Activated CD4-positive, alpha-beta T cell treated with anti-CD3 and anti-CD28 coated beads, Interleukin-2, amount 50 U/mL, for 48 hours (primary cell): ENCODE measurements at places on chromosomes 7 and 10.

DNA sequence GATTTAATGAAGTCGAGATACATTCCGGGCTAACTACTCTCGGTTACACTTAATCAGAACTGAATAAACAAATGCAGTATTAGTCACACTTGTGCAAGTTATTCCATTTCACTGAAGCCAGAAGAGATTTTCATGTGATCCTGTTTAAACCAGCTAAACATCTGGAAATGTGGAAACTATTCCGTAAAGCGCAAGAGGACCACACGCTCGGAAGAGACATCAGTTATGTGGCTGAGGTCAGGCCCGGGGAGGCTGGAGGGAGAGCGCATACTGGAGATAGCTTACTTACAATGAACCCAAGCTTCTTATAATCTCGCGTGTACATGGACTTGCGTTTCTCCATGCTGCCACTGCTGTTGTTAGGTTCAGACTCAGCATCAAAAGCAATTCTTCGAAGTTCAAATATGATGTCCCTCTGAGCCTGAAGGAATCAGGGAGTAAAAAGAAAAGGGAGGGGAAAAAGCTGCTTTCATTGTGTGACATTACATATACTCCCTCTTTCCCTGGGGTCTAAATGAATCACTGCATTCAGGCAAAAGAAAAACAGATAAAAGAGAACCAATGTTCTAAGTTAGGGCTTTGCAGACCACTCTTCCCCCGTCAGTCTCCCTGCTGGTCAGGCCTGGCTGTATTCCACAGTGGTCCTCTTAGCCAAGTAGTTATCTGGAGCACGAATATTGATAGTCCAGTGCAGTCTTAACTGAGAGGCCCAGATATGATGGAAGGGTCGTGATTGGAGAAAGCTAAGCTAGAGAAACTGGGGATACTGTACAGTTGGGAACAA is 237.4 kb downstream of the ELMO1 start:
- no peak for DNase-seq

GRCh38 chr10:35434533-35434932 is 98.2 kb downstream of the CCNY start:
- DNase-seq = no peak

GRCh38 chr7:49479936-49480544 is 293.4 kb upstream of the VWC2 start:
- DNase-seq = no peak

DNA sequence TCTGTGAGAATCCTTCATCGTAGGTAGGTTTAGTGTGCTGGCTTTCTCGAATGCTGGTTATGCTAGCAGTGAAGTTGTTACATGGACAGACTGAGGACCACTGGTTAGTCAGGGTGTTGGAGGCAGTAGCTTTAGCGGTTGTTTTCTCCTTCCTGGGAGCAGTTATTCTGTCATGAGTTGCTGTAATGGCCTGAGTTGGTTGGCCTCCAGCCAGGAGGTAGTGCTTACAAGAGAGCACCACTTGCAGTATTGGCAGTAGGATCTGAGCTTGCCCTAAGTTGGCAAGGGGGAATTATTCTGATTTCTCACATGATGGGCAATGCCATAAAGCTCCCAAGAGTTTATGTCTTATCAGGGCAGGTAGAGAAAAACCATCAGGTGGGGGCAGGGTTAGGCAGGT is 58.0 kb downstream of the IPMK start:
- DNase-seq = no peak

- DNase-seq = peak; percentile 79
Observed at GRCh38 chr7:149147072-149147751, at the start of gene ZNF398. Gene ZNF398, plus strand, starts transcription at chr7:149147453. Its CDS starts 290 bp downstream, at chr7:149147743.

- DNase-seq = no peak
Observed at GRCh38 chr10:18735711-18736110, 76.5 kb downstream of the ARL5B start.

DNA sequence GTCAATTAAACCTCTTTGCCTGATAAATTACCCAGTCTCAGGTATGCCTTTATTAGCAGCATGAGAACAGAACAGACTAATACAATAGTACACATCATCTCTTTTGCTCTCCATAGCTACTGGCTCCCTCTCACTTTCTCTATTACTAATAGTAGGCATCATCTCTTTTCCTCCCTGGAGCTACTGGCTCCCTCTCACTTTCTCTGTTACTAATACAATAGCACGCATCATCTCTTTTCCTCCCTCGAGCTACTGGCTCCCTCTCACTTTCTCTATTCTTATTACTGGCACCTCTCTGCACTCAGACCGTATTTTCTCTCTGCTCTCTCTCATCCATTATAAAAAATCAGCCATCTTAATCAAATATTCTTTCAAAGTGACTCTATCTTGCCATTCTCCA is 37.1 kb downstream of the SLC25A13 start:
- DNase-seq = no peak

DNA sequence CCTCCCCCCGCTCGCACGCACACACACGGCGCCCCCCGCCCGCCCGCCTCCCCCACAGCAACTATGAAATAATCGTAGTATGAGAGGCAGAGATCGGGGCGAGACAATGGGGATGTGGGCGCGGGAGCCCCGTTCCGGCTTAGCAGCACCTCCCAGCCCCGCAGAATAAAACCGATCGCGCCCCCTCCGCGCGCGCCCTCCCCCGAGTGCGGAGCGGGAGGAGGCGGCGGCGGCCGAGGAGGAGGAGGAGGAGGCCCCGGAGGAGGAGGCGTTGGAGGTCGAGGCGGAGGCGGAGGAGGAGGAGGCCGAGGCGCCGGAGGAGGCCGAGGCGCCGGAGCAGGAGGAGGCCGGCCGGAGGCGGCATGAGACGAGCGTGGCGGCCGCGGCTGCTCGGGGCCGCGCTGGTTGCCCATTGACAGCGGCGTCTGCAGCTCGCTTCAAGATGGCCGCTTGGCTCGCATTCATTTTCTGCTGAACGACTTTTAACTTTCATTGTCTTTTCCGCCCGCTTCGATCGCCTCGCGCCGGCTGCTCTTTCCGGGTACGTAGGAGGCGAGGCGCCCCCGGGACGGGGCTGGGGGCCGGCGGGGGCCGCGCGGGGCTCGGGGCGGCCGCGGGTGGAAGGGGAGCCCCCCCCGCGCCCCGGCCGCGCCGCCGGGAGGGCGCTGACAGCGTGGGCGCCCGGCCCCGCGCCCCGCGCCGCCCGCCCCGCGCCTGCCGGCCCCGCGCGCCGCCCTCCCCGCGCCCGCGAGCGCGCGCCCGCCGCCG is 441 bp downstream of the BMI1 start:
- DNase-seq = peak; percentile 66

GRCh38 chr7:2583798-2584580 is 25.2 kb downstream of the IQCE start:
- no peak for DNase-seq

GRCh38 chr10:112429147-112429546 is 17.6 kb downstream of the ZDHHC6 start:
- no peak for DNase-seq

- DNase-seq = no peak
Observed at GRCh38 chr7:50558294-50559053, 6.7 kb downstream of the DDC start.

DNA sequence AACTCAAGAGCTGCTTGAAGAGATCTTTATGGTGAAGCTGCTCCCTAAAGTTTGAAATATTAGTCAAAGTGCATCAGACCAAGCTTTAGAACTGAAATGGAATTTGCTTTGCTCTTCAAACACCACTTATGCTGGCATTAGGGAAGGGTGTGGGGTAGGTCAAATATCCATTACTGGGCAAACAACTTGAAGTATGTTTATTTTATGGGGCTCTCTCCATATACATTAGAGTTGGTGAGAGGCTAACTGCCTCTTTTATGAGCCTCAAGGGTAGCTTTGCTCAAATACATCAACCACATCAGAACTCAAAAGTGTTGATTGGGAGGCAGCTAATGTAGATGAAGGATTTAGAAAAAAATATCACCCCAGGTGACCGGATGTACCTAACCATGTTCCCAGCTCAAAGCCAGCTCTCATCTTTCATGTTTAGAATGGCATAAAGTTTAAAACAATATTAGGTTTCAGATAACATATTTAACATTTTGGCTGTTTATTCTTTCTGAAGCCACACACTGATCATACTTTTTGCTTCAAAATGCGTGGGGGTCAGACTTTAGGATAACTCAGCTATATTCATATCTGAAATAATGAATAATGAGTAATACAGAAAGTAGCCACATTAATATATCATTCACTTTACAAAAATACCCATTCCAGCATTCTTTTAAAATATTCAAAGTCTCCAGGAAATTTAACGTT is 318.6 kb downstream of the PTEN start:
- DNase-seq = no peak

GRCh38 chr7:124915242-124915641 is 14.4 kb downstream of the POT1 start:
- no peak for DNase-seq

DNA sequence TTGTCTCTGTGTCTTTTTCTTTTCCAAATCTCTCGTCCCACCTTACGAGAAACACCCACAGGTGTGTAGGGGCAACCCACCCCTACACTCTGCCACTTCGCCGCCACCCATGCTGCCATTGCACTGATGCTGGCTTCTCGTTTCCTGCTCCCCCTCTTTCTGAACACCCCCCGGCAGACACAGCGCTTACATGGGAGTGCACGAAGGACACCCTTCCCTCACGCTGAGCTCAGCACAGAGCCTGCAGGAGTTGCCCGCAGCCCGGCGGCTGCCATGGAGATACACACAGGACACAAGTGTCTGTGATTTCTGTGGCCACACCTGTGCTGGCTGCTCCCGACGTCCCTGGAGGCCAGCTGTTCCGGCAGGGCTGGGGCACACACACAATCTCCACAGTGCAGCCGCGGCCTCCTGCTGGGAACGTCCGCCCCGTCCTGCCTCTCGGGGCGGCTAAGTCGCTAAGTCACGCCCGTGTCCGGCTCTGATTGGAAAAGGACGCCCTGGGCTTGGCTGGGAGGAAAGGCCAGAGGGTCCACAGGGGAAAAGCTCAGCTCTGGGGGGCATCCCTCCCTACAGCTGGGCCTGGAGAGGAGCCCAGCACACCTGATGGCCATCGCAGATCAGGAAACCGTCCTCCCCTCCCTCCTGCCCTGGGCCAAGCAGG is 349.8 kb downstream of the PTPRN2 start:
- DNase-seq = no peak

DNA sequence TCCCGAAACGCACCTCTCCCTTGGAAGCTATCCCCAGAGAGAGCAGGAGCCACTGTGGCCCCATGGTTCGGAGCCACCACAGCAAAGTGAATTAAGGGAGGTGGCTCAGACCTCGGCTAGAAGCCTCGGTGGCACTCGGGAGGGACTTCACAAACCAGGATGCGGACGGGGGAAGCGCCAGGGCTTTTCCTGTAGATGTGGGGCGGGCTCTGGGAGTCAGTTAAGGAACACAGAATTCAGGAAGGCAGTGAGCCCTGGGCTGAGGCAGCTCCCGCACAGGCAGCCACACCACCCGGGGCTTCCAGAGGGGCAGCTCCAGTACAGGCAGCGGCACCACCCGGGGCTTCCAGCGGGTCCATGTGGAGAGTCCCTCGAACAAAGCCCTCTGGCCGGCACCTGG is 42.7 kb upstream of the DPYSL4 start:
- no peak for DNase-seq

- DNase-seq = no peak
Observed at GRCh38 chr7:37046531-37047079, 322.3 kb upstream of the AOAH start.

GRCh38 chr7:29442146-29442545 is 121.5 kb upstream of the PRR15 start:
- no peak for DNase-seq

DNA sequence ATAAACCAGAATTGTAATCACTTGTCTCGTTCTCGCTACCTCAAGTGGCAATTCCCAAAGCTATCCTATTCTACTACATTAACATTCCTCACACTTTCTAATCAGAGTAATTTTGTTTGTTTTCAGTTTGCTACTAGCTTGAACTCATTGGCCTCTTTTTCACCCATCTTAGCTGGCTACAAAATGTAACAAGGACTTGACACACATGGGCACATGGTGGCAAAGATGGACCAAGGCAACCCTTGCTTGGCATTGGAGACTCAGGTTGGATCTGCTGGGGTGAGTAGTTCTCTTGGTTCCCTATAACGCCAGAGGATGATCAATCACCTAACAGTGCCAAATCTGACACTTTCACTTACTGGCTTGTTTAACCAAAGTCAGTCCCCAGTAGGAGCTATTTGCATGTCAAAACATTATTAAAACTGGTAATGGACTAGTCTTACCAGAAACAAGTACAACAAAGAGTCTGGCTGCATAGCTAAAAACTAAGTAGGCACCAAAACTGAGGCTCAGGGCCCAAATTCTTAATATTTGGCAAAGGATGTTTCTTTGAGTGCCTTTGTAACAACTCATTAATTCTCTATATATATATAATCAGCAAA is 1.9 kb downstream of the USP6NL start:
- DNase-seq = no peak

GRCh38 chr7:100626530-100627237 is 14.3 kb downstream of the MOSPD3 start:
- DNase-seq = peak; percentile 91

- DNase-seq = no peak
Observed at GRCh38 chr7:128892521-128893250, 17.8 kb downstream of the KCP start.

GRCh38 chr10:75140246-75140645 is 28.8 kb downstream of the SAMD8 start:
- no peak for DNase-seq

- DNase-seq = no peak
Observed at GRCh38 chr7:22418251-22419046, 61.5 kb upstream of the RAPGEF5 start.

GRCh38 chr10:130897815-130898214 is 413.7 kb downstream of the TCERG1L start:
- no peak for DNase-seq

DNA sequence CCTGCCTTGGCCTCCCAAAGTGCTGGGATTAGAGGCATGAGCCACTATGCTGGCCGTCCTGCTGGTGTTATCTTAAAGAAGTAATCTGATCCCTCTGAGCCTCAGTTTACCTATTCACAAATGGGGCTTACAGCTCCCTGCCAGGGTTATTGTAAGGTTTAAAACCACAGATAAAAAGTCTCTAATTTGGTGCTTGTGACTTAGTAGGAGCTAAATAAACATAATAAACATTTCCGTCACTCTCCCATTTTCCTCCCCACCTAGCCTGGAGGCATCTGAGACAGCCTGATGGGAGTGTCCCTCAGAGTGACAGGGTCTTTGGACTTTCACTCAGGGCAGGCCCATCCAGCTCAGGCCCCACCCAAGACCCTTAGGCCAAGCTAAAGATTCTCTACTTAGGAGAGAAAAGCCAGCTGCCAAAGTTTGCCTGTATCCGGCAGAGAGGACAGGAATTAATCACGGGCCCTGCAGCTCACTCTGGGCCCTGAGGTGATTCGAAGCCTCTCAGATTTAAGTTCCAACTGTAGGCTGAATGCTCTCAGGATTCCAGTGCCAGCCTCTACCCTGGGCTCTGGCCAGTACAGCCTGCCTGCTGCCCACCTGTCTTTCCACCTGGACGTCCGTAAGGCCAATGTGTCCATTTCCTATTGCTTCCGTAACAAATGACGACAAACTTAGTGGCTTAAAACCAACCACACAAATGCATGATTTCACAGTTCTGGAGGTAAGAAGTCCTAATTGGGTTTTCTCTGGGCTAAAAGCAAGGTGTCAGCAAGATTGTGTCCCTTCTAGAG is 21.8 kb upstream of the DUSP5 start:
- no peak for DNase-seq

DNA sequence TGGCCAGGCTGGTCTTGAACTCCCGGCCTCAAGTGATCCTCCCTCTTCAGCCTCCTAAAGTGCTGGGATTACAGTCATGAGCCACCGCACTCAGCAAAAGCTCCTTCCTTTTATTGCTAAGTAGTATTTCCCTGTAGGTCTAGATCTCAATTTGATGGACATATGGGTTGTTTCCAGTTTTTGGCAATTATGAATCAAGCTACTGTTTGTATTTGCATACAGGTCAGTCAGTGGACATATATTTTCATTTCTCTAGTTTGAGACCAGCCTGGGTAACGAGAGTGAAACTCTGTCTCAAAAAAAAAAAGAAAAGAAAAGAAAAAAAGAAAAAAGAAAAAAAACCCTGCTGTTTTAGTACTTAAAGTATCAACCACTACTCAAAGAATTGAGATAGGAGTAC is 6.4 kb upstream of the PRKRIP1 start:
- no peak for DNase-seq
